ENCODE measurements at places on chromosomes 4 and X.

GRCh38 chrX:15391850-15392249, 7.6 kb upstream of the VEGFD start:
- no peak for DNase-seq

DNA sequence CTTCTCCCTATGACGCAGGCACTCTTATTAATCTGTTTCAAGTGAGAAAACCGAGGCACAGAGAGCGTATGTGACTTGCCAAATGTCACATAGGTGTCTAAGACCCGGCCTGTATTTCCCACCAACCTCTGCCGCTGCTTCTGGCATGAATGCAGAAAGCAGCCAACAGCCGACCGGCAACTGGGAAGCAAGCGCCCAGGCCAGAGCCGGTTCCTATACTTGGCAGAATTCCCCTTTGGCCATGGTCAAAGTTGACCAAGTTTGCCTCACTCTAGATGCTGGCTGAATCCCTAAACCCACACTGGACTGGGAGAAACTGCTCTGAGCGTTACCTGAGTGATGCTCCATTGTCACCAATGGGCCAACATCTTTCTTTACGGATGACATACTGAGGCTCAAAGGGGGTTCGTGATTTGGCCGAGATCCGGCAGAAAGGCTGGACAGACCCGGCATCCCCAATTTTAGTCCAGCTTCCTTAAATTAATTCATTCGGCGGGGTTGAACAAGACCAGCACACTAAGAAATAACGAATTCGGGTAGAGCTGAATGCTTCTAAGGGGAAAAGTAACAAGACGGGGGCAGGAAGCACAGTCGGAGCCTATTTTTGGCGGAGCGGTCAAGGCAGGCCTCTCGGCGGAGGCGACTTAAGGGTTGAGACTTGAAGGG, 11.2 kb downstream of the MSX1 start:
- DNase-seq, result no peak

GRCh38 chrX:107565931-107566603, 62.2 kb upstream of the PRPS1 start:
- DNase-seq, result no peak

DNA sequence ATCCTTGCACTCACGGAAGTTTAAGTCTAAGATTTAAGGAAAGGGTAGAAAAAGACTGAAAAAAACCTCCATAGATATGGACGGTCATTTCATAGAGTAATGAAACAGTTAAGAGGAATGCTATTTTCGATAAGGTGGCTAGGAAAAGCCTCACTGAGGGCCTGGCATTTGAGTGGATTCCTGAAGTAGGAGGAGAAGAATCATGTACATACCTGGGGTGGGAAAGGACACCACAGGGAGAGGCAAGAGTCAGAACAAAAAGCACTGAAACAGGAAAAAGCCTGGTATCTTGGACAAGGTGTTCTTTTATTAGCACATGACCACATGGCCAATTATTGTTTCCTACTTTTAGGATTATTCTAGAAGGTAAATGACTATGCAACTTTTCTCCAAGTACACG, 547.2 kb upstream of the DIPK2B start:
- no peak for DNase-seq

- no peak for DNase-seq
Observed at GRCh38 chr4:182367153-182367552, 124.0 kb downstream of the TENM3 start.

DNA sequence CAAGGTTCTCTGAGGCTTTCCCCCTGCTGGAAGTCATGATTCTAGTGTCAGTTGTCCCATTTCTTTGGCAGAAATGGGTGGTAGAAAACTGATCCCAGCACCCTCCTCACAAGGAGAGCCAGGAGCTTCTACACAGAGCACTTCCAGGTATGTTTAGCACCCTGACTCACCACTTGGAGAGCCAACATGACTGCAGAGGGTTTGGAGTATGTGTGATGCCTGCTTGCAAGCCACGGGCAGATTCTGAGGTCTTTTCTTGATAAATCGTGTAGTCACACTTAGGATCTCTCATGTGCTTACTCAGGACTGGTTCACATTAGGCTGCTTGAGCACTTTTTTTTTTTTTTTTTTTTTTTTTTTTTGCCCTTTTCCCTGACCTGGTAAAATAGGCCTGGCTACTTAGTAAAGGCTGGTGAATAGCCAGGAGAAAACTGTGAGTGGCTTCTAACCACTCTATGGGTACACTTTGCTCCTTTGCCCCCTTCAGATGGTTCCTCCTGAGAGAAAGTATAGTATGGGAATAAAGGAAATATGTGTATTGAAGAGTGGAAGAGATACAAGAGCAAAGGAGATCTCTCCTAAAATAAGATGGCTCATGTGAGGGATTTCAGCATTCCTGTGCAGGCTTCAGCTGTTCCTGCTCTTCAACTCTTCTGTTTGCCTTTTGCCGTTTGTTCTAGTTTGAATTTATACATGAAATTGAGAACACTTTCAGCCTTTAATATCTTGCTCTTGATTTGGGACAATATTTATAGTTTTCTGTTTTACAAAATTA, 103.6 kb downstream of the EMCN start:
- no peak for DNase-seq

GRCh38 chrX:50723006-50723405, 91.0 kb downstream of the SHROOM4 start:
- DNase-seq, result no peak

DNA sequence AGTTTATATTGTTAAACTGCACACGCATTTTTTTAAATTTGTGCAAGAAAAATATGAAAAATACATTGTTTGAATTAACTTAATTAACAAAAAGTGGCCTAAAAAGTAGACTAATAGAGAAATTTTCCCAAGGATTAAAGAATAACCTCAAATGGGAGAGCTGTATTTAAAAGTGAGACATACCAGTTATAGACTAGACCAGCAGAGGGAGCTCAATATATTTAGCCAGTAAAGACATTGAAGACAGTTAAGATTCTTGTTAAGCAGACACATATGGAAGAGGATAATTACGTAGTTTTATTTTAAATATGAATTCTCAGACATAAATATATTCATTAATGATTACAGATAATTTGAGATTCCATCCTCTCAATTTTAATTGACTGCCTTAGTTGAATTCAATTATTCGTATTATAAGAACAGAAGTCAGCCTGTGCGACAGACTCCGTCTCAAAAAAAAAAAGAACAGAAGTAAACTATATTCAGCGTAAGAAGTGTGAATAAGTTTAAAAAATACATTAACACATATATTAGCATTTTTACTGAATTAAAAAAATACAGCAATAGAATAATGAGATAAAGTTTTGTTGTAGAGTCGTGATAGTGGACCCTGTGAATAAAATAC, 64.8 kb downstream of the GLRA3 start:
- peak; percentile 12 for DNase-seq

GRCh38 chr4:78693777-78694456, 82.2 kb upstream of the BMP2K start:
- DNase-seq, result peak; percentile 61

- DNase-seq, result peak; percentile 28
Observed at GRCh38 chr4:16026160-16026761, 57.6 kb downstream of the PROM1 start.

- DNase-seq, result no peak
Observed at GRCh38 chr4:61795998-61796397, 595.9 kb downstream of the ADGRL3 start.

GRCh38 chr4:3462790-3463415, at the start of gene DOK7:
Gene DOK7 (plus strand): TSS chr4:3463306. CDS start chr4:3463376, 70 bp downstream.
- DNase-seq, result no peak

Data from GM04504 (cell line).